Activated CD4-positive, alpha-beta T cell treated with anti-CD3 and anti-CD28 coated beads, Interleukin-2, amount 50 U/mL, for 1 hour (primary cell): ENCODE measurements at places on chromosomes 5 and 9.

- DNase-seq, result no peak
Observed at GRCh38 chr9:101689039-101689438, 49.4 kb downstream of the GRIN3A start.

DNA sequence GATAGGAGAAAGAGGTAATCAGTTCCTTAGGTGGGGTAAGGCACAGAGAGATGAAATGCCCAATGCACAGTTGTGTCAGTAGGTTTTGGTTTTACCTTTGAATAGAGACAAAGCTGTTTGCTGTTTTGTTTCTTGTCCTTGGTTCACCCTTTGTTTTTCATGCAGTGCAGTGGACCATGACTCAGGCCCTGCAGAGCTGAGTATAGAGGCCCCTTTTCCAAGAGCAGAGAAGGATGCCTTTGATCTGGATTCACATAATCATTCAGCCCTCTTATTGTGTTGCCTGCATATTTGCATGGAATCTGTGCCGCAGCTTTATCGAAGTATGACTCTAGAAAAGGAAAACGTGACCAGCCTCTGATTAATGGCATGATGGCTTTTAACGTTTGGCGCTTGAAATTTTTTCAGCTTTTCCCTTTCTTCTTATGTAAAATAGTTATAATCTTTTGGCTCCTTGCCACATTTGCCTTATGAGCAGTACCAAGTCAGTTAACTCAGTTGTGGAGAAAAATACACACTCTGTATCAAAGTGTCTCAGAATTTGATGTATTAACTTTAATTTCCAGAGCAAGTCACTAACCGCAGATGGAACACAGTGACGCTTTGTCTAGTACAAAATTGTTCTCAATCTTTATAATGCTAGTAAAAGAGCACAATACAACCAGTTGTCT, 197.6 kb downstream of the KDM4C start:
- no peak for DNase-seq

DNA sequence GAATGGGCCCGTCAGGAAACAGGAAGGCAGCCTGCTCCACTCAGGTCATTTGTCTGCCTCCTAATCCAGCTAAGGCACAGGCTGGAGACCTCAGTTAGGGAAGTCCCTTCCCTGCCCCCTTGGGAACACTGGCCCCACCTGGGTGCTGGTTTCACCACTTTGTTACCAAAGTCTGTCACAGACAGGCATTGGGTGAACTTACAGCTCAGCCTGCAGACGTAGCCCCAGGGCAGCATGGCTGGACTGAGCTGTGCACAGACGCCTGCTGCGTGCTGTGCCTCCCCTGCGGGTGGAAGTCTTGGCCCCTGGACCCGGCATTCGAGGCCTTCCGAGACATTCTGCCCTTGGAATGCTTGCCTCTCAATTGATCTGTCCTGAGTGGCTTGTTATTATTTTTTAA, 48.9 kb downstream of the TENT4A start:
- no peak for DNase-seq

DNA sequence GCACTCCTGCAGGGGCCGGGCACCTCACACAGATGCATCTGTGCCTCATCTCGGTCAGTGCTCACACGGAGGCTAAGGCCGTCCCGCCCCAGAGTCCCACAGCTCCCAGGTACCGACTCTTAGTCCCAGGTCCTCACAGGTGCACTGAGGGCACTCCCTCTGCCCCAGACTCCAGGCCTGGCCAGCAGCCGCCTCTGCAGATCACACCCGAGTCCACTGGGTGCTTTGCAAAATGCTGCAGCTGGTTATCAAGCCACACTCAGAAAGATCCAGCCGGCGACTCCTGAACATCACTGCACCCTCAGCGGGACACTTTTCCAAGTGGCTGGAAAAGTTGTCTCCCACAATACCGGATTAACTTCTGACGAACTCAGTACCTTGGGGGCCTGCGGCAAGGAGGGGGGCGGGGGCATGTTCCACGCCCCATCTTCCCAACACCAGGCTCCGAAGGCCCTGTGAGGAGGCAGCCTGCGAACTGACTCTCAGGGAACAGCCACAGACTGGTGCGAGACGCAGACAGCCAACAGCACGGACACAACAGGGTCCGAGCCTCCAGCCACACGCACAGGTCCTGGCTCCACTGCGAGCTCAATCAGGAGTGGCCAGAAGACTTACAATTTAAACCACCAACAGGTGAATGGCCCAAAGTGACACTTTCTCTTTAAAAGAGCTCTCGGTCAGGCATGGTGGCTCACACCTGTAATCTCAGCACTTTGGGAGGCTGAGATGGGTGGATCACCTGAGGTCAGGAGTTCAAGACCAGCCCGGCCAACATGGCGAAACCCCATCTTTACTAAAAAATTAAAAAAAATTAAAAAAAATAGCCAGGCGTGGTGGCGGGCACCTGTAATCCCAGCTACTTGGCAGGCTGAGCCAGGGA, 4.0 kb downstream of the BRD3 start:
- DNase-seq, result no peak

DNA sequence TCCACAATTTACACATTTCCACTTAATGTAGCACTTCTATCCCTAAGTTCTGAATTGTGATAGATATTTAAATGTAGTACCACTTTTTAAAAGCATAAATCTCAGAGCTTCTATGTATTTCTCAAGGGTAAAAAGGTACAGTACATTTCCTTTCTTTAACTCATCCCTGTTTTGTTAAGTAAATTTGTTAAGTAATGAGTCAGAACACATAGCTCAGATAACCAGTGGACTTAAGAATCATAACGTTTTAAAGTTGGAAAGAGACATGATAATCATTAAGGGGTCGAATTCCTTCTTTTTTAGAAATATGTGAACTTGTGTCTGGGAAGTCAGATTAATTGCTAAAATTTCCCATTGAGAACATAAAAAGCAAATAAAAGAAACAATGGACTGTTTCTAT, 810.2 kb upstream of the NUDT12 start:
- DNase-seq, result no peak

- DNase-seq, result peak; percentile 3
Observed at GRCh38 chr9:101791938-101792337, 53.5 kb upstream of the GRIN3A start.
